GM13977 (cell line): ENCODE measurements at places on chromosomes 12 and 14.
A peak's percentile ranks its signal among the peaks of the same experiment; 100 is the strongest.

GRCh38 chr12:52052468-52053186 lies 1.4 kb downstream of the NR4A1 start:
- no peak for DNase-seq

DNA sequence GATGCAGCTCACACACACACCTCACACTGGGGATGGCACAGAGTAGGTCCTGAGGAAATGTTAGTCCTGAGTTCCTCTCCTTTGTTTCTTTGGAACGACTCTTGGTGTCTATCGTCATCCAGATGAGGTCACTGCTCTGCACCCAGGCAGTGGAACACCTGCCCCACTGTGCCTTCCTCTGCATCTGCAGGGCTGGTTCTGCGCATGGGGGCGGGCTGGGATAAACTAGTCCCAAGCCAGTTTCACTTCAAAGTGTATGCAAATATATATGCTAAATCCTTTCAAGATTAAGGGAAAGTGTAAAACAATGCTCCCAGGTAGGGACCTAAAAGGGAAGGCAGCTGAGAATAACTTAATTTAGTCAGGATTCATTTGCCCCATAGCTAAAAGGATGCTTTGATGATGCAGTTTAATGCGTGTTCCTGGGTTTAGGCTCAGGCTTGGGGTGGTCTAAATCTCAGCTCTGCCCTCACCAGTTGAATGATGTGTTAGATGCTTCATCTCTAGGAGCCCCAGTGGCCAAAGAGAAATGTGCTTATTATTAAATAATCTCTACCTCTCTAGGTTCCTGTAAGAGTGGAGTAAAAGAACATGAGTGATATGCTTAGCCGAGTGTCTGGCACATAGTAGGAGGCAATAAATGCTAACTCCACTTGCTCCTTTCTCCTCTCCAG lies 47.1 kb upstream of the OVCH1 start:
- no peak for DNase-seq

GRCh38 chr12:69988481-69989321 lies 163.7 kb downstream of the MYRFL start:
- DNase-seq, result no peak

DNA sequence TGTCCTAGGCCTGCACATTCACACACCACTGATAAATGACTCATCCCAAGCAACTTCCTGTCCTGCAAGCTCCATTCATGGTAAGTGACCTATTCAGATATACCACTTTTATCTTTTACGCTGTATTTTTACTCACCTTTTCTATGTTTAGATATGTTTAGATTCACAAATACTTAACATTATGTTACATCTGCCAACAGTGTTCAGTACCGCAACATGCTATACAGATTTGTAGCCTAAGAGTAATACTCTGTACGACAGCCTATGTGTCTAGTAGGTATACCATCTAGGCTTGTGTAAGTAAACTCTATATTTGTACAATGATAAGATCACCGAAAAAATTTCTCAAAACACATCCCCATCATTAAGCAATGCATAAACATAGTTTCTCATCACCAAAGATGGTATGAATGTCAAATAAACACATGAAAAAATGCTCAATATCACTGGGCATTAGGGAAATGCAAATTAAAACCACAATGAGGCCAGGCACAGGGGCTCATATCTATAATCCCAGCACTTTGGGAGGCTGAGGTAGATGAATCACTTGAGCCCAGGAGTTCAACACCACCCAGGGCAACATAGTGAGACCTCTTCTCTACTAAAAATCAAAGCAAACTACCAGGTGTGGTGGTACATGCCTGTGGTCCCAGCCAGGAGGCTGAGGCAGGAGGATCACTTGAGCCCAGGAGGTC lies 20.7 kb downstream of the ATXN2 start:
- peak; percentile 31 for DNase-seq

GRCh38 chr12:24931666-24932405 lies 17.1 kb downstream of the BCAT1 start:
- peak; percentile 64 for DNase-seq

- DNase-seq, result no peak
Measured at GRCh38 chr12:54279227-54279631, 693 bp downstream of the CBX5 start.

GRCh38 chr14:90696720-90697119 lies 119.5 kb downstream of the TTC7B start:
- no peak for DNase-seq

GRCh38 chr14:47322751-47323150 lies 352.7 kb downstream of the MDGA2 start:
- no peak for DNase-seq

GRCh38 chr12:114662512-114663177 lies 21.3 kb downstream of the TBX3 start:
- DNase-seq, result peak; percentile 74

DNA sequence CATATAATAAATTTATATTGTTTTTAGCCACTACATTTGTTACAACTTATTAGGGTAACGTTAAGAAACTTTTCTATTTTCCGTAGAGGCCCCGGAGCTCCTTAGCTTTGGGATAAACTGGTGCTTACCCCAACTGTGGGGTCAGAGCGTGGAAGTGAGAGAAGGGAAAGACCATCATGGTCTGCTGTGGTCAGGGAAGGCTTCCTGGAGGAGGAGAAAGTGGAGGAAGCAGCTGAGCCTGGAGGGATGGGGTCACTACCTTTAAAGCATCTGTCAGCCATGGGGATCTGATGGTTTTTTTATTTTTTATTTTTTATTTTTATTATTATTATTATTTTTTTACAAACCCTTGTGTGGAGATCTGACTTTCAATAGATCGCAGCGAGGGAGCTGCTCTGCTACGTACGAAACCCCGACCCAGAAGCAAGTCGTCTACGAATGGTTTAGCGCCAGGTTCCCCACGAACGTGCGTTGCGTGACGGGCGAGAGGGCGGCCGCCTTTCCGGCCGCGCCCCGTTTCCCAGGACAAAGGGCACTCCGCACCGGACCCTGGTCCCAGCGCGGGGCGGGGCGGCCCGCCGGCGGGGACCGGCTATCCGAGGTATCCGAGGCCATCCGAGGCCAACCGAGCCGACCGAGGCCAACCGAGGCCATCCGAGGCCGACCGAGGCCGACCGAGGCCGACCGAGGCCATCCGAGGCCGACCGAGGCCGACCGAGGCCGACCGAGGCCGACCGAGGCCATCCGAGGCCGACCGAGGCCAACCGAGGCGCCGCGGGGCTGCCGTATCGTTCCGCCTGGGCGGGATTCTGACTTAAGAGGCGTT lies 1101.2 kb upstream of the TMEM132C start:
- DNase-seq, result peak; percentile 42

GRCh38 chr12:122893208-122894153 lies 2.4 kb downstream of the VPS37B start:
- DNase-seq, result no peak

DNA sequence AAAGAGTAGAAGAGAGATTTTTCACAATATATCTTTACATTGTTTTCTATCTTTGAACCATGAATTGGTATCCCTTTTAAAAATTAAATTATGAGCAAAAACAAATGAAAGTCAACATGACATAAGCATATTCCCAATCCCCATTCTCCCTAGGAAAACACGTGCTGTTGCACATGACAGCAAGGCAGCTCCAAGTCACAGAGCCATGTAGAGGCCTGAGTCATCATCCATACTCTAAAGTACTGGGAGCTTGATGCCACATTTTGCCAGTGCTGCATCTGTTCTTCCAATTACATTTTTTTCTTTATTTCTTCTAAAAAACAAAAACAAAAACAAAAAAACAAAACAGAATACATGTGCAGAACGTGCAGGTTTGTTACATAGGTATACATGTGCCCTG lies 115.2 kb downstream of the ITPR2 start:
- no peak for DNase-seq

DNA sequence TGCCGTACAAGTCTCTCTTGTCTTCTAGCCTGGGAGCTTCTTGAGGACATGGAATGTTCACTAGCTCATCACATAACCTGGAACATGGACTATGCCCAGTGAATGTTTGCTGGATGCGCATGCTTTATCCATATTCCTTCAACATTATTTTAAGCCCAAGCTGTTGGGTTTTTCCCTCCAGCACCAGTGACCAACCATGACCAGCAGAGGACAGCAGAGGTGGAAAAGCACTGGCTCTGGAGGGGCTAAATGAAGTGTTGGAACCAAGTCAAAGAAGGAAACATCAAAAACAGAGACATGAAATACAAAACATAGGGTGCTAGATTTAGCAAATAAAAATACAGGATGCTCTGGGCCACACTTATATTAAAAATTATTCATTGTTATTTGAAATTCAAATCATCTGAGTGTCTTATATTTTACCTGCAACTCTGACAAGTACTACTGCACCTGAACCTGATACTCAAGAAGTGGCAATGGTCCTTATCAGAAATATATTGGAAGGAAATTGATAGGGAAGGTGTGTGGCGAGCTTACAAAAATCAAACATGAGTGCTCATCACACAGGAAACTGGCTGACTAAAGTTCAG lies 23.1 kb upstream of the HELB start:
- no peak for DNase-seq

DNA sequence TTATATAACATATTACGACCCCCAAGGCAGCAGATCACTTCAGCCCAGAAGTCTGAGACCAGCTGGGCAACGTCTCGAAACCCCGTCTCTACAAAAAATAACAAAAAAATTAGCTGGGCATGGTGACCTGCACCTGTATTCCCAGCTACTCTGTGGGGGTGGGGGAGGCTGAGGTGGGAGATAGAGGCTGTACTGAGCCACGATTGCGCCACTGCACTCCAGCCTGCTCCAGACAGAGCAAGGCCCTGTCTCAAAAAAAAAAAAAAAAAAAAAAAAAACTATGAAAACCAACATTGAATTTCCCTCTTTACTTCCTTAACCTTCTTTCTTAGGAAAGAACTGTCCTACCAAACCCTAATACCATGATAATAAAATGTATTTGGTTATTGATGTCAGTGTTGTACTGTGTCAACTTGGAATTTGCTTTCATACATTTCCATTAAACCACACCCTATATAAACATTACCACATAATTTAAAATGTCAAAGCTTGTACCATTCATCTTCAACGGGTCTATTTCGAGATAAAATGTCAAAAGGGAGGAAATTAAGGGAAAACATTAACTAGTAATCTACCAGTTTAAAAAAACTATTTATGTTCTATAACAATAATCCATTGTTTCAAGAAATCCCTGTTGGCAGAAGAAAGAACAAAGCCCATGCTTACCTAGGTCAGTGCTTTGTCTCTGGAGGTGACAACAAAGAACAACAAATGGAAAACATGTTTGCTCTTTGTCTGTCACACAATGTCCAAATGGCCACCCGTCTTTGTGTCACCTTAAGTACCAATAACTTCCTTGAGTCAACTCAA lies 17.4 kb downstream of the GALNT4 start:
- no peak for DNase-seq
